Progenitor cell of endocrine pancreas (in vitro differentiated cells): ENCODE measurements at places on chromosomes 5 and 9. TPM values are rescaled to one million over a fixed set of nuclear protein-coding genes. Genes with fewer than 3 reads are reported as not detected.

GRCh38 chr5:35306716-35307365, 76.6 kb upstream of the PRLR start:
- DNase-seq: no peak

PCDHB14 gene
- 7.9 and 8.0 TPM in 2 replicates for total RNA-seq

CCDC192 gene
- total RNA-seq: 0.60 TPM in 1 of 2 replicates, not detected in the other

GRCh38 chr5:93422652-93423280, 158.3 kb downstream of the NR2F1-AS1 start:
- DNase-seq: no peak

DNA sequence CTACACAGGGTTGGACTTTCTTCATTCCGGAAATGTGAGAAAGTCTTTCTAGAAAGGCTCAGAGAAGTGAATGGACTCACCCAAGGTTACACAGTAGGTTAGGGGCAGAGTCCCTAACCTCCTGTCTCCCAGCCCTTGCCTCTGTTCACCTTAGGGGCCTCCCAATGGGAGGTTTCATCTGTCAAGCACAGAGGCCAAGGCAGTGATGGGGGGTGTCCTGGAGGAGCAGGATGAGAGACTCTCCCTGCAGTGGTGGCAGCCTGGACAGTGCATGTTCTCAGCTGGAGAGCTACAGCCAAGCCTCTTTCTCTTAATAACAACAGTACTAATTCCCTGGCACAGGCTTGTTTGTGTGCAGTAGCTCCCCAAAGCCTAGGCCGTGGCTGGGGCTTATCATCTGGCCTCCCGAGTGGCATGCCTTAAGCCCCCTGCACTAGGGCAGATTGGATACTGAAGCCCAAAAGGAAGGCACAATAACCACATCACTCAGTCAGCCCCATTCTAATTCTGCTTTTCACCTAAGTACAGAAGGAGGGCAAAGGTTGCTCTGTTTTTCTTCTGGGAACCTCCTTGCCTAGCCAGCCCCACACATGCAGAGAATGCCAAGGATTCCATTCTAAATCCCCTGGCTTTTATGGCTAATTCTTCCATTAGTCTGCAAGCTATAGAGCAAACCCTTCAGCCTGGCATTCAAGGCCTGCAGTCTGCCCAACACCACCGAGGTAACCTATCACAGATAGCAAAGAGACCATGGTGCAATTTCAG, 50.2 kb upstream of the XPA start:
- no peak for DNase-seq

- DNase-seq: no peak
These were observed 96.9 kb downstream of the SLC1A3 start for GRCh38 chr5:36703245-36703860.

GRCh38 chr5:10649666-10650380, 86.0 kb downstream of the ANKRD33B start:
- no peak for DNase-seq

LTC4S gene
- total RNA-seq: 5.5 and 6.9 TPM in 2 replicates

NKD2 gene
- 23.9 and 28.3 TPM in 2 replicates for total RNA-seq

EQTN gene
- 1.1 and 1.4 TPM in 2 replicates for total RNA-seq

DNA sequence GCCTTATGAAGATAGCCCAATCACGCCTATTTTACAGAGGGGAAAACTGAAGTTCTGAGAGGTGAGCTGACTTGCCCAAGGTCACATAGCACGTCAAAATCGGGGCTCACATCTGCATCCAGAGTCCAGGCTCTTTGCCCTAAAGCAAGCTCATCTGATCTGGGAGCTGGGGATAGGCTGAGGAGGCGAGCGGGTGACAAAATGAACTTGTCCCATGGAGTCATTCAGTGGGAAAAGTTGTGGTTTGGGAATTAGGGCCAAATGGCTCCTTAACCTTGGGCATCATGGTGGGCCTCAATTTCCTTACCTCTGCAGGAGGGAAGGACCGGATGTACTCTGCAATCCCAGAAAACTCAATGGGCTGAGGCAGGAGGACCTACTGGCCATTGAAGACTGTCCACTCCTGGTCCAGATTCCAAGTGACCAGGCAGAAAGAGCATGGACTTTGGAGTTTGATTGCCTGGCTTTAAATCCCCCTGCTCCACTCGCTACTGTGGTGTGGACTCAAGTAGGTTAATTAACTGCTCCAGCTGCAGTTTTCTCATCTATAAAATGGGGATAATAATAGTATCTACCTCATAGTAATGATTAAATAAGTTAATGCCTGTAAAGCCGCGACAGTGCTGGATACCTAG, 160.4 kb downstream of the RGS3 start:
- DNase-seq: no peak

DNA sequence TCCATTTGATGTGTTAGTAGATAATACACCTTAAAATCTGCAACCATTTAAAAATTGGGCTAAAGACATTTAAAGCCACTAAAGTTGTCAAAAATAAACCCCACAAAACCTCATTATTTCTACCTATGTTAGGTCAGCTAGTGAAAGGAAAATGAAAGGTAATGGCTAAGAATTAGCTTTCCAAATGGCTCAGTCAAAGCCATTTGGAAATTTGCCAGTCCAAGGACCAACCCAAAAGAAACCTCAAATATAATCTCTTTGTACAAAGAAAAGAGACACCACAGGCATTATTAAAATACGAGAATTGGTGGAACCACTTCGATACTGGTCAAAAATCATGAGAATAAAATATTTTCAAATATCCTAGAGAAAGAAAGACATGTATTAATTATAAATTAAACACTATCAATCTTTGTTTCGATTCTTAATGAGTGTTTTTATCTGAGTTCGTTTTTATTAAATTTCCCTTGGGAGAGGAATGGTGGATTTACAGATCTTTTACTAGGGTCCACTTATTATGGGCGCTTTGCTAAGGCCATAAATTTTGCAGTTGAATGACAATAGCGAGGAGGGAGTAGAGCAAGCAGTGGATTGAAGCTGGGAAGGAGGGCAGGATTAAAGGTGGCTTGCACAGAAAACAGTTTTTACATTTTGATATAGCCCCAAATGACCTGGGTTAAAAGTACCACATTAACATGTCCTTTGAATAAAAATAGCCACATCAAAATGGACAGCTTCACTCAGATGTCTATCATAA, 116.8 kb upstream of the SHB start:
- no peak for DNase-seq

DOCK8 gene
- total RNA-seq: 5.7 and 8.3 TPM in 2 replicates

RLN1 gene
- total RNA-seq: 0.91 and 1.2 TPM in 2 replicates

DNA sequence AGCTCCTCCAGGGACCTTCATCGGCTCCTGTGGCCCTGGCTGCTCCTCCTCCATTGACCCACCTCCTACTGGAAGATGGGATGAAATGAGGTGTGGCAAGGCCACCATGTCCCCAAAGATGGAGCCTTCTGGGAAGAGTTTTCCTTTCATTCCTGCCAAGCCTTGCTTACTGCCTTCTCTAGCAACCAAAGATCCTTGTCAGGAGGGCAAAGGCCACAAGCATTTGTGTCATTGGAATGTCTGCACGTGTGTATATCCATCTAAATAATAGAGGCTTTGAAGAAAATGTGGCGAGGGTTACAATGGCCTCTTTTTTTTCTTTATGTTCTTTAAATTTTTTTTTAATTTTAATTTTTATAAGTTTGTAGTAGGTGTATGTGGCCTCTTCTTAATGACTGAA, 313.6 kb downstream of the ARHGEF28 start:
- no peak for DNase-seq

SPATA31A7 gene
- not detected in 2 replicates for total RNA-seq

GRCh38 chr9:28782630-28783029, 1209.3 kb upstream of the C9orf72 start:
- DNase-seq: no peak
